DMS53 (cell line): ENCODE measurements at places on chromosomes 1 and 21.
A peak's percentile ranks its signal among the peaks of the same experiment; 100 is the strongest.

DNA sequence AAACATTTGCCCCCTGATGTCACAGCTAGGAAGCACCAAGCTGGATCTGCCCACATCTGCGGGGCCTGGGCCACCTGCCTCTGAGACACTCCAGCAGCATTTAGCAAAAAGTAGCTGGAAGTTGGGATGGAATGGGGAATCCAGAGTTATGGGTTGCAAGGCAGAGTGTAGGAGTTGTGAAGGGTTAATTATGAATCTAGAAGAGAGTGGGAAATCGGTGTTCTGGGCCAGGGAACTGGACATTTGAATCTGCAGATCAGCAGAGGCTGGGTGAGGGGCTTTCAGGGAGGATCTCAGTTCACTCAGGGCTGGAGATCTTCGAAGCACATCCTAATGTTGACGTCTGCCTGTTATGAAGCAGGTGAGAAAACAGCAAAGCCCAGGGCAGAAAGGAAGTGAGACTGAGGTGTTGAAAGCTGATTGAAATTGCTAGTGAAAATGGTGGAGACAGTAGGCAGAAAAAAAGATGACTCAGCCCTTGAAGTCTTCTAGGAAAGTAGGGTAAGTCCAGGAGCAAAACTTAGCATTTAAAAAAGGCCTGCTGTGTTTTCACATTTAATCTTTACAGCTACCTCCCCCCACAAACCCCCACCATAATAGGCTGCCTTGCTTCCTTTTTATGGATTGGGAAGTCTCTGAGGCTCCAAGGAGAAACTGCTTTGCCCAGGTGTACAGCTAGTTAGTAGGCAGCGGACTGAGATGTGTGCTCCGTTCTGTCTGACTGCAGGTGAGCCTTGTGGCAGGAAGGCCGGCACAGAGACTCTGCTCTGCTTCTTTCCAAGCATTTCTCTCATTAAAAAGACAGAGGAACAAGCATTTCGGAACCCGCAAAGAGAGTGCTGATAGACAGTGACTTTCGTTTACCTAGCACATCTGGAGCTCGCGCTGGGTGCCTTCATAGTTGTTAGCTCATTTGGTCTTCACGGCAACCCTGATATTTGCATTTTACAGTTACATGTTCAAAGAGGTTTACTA is 7.2 kb downstream of the VANGL1 start:
- peak; percentile 17 for DNase-seq

GRCh38 chr1:55007625-55008024 is 8.9 kb downstream of the BSND start:
- no peak for DNase-seq

DNA sequence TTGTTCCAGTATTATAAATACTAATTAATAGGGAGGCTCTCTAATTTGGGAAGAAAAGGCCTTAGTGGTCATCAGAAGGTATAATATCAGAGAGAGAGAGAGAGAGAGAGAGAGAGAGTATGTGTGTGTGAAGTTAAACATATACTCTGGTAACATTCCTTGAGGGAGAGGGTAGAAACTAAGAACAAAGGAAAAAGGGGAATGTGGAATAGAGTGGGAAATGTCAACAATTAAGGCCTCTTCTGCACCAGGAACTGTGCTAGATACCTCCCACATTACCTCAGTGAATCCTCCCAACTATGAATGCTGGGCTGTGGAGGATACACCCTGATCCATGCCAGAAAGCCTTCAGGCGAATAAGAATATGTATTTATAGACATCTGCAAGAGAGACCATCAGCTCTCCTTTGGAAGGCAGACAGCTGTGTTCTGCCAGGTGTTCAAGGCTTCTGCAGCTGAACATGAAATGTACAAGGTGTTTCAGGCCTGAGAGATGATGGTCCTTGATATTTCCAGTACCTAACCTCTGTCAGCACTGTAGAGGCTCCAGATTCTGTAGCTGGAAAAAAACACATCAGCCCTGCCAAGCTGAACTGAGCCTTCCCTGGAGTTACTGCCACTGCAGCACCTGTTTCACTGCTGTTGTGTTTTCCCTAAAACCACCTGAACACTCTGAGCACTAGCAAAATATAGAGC is 29.1 kb downstream of the TBX15 start:
- peak; percentile 23 for DNase-seq

DNA sequence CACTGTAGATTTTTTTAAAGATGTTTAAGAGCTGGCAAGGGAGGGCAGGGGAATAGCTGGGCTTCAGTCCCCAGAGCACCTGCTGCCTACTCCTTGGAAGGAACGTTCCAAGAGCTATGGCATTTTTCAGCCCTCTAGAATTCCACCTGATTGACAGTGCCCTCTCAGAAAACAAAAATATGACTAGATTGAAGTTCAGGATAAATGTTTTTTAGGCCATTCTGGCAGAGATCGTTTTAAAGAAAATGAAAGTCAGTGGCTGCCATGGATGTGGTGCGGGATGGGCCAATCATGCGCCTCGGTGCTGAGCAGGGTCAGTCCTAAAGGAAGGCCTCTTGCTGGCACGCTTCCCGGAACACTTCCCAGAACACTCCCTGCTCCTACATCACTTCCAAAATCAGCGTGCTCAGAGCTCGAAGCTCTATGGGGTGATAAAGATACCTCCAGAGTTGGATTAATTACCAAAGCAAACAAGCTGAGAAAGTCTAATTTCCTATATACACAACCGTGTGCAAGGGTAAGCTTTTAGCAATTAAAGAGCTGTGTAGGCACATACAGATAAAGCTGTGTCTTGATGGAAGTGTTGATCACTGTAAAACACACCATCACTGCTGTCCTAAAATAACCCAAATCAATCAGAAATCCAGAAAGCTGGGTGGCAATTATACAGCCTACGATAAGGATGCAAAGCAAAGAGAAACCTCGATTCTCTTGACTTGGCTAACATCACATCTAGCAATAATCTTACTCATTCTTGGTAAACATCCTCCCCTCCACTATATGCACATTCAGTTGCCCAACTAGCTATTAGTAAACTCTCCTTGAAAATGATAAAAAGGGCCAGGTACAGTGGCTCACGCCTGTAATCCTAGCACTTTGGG is 34.6 kb downstream of the TGFBR3 start:
- peak; percentile 69 for DNase-seq

- no peak for DNase-seq
Measured at GRCh38 chr1:231716879-231717278, 90.3 kb downstream of the DISC1 start.

DNA sequence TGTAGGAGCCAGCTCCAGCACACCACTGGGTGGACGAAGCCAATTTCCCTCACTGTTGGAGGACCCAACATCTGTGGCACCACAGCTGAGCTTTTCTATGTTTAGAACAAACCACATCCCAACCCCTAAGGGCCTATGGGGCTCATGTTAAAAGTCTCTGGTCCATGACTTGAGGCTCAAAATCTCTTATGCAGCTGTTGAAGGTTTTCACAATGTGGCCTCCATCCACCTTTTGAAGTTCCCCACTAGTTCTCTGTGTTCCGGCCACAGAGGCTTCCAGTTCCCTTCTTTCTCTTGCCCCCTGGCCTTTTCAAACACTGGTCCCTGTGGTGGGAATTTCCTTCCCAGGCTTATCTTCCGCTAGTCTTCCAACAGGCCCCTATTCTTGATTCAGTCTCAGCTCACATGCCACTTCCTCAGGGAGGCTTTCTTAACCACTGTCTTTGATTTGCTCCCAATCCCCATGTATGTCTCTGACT is 3.9 kb upstream of the IFNLR1 start:
- no peak for DNase-seq

DNA sequence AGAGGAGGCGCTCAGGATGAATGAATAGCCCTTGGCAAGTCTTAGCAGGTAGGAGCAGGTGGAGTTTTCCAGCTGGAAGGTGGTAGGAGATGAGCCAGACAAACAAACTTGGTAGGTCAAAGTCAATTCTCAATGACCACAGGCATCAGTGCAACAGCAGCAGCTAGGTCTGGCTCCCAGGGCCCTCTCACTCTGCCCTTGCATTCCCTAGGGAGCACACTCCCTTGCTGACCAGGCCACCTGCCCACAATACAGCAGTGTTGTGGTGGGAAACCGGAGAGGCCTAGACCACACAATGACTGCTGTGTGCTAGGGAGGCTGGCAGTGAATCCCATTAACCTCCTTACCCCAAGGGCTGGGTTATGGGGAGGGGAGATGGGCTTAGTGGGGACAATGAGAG is 13.0 kb upstream of the PAQR6 start:
- DNase-seq = no peak

GRCh38 chr1:43861337-43861736 is 72.3 kb upstream of the ARTN start:
- no peak for DNase-seq

GRCh38 chr1:192104852-192105251 is 53.4 kb upstream of the RGS18 start:
- no peak for DNase-seq

GRCh38 chr1:170436928-170437327 is 95.0 kb upstream of the GORAB start:
- DNase-seq = no peak

DNA sequence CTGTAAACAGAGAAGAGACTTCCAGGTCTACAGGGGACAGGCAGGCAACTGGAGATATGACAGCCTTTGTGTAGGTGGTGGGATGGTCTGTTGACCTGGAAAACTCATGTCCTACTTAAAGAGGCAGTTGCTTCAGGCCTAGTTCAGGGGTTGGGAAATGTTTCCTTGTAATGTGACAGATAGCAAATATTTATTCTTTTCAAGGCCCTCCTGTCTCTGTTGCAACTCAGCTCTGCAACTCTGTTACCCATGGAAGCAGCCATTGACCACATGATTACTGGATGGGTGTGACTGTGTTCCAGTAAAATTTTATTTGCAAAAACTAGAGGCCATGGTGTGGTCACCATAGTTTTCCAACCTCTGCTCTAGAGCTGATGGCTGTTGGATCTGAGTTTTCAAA is 341.9 kb downstream of the PTBP2 start:
- DNase-seq = peak; percentile 36

DNA sequence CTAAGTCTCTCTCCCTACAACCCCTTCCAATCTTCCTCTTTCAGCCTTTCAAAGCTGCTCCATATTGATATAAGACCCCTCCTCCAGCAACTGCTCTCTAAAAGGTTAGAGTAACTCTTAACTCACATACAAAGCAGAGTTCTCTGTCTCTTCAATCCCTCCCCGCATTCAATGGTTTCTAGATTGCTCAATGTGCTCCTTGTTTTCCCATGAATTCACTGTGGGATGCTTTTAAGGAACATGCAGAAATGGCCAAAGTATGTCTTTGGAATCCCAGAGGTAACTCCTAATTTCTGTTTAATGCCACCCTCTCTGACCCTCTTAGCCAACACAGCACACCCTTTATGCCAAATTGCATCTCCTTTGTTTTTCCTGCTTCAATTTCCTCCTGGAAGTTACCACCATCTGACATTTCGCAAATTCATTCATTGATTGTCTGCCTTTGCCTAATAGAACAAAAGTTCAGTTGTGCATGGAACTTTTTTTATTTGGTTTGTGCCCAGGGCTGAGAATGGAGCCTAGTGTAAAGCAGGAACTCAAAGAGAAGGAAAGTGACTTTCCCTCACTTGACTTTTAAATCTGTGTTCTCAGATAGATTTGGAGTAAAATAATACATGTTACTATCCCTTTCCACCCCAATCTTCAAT is 172.7 kb upstream of the C8B start:
- no peak for DNase-seq

GRCh38 chr1:152960452-152961044 is 9.9 kb upstream of the SPRR4 start:
- DNase-seq = peak; percentile 8

DNA sequence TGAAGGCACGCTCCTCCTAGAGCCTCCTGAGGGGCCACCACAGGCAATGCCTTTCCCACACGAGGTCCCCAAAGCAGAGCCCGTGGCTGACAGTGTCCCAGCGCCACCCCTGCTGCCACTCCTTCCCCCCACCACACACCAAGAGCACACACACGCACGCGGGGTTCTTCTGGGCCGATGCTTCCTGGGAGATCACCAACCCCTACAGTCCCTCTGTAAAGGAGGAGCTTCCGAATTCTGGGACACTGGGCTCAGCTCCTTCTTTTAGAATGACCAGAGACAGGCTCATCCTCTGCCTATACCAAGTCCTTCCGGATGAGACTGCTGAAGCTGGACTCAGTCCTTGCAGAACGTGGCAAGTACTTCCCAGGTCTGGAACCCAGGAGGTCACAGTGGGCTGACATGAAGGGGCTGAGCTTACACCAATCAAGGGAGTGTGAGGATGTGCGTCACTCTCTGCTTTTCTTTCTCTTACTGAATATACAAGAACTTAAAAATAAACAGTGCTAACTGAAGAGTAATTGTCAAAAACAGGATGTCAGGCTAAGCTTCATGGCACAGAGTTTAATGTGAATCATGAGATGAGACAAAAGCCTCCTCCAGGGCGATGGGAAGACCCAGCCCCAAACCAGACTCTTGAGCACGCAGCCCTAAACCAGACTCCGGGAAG is 12.7 kb downstream of the SSU72 start:
- DNase-seq = no peak

DNA sequence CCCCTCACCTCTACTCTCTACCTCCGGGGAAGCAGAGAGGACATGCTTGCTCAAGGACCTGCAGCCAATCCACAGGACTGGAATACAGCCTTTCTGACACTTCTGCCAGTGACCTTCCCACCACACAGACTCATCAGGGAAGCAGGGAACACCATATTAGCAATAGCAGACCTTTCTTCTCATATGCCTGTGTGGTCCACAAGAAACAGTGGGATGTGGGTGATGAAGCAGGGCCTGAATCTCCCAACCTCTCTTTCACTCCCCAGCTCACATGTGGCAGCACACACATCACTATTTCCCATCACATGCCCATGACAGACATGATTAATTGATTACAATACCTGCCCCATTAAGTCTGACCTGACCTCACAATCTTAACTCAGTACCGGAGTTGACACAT is 695.1 kb downstream of the MATN1 start:
- no peak for DNase-seq

DNA sequence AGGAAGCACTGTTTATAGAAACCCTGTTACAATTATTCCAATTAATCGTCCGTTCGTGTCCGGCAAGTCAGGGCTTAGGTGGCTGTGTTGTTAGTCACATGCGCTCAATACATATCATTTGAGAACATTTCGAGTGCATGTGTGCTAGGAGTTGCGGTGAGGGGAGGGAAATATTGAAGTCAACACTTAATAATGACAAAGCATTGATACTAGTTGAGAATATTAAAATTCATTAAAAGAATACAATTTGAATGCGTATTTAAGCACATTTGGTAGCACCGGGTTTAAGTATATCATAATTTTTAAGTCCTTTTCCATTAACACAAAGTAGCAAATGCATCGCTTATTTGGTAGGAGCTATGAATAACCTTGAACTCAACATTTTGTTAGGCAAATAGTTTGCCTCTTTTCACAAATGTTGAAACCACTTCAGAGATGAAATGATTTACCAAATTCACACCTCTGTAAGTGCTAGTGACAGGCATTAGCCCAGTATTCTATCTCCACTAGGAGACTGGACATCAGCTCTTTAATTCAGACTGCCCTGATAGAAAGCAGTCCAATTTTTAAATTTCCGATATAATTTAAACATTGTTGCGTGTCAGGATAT is 1.1 kb upstream of the SERBP1 start:
- peak; percentile 63 for DNase-seq

DNA sequence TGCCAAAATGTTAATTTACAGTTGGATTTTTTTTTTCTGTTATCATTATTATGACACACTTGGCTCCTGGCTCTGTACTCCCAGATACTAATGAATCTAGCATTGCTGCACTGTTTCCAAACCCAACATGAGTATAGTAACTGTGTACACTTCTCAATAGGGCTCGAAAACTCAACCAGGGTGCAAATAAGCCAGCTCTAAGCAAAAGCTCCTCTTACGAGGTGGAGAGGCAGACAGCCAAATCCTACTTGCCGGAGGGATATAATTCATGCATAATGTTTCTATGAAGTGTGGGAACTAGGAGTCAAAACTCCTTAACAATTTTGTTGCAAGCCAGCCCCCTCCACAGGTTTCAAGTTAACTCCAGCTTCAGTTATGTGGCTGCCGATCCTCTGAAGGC is 510.4 kb upstream of the ZP4 start:
- DNase-seq = no peak
